ENCODE measurements at places on chromosomes 1 and 21.

- peaks cover 5% of the 10 kb centered on the region for H3K4me1 ChIP-seq
- no peak overlapping the region for H3K27ac ChIP-seq
- no peak overlapping the region for H3K4me3 ChIP-seq
- no peaks in the 10 kb centered on the region for H3K36me3 ChIP-seq
These were observed 8.3 kb upstream of the PLEKHO1 start for GRCh38 chr1:150141452-150141851.

DNA sequence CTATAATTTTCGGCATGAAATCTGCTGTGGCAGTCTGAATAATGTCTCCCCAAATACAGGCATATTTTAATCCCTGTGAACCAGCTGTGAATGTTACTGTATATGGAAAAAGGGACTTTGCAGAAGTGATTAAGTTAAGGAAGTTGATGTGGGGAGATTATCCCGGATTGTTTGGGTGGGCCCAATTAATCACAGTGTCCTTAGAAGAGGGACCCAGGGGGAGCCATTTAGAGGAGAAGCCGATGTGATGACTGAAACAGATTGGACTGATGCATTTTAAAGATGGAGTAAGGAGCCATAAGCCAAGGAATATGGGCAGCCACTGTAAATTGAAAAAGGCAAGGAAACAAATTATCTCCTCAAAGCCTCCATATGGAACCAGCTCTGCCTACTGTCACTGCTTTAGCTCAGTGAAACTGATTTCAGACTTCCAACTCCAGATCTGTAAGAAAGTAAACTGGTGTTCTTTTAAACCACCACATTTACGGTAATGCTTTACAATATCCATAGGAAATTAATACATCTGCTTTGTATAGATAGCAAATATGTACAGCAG, 61.1 kb upstream of the GPR88 start:
- H3K4me3 ChIP-seq, result no peak overlapping the region
- no peaks in the 10 kb centered on the region for H3K27me3 ChIP-seq
- H3K36me3 ChIP-seq, result peaks cover 13% of the 10 kb centered on the region

- peak overlapping the region; percentile 83 for H3K4me3 ChIP-seq
- peaks cover under 1% of the 10 kb centered on the region for H3K36me3 ChIP-seq
- no peaks in the 10 kb centered on the region for H3K27me3 ChIP-seq
- no peak for DNase-seq
These were observed 3.1 kb downstream of the ACAP3 start for GRCh38 chr1:1304331-1305299.

DNA sequence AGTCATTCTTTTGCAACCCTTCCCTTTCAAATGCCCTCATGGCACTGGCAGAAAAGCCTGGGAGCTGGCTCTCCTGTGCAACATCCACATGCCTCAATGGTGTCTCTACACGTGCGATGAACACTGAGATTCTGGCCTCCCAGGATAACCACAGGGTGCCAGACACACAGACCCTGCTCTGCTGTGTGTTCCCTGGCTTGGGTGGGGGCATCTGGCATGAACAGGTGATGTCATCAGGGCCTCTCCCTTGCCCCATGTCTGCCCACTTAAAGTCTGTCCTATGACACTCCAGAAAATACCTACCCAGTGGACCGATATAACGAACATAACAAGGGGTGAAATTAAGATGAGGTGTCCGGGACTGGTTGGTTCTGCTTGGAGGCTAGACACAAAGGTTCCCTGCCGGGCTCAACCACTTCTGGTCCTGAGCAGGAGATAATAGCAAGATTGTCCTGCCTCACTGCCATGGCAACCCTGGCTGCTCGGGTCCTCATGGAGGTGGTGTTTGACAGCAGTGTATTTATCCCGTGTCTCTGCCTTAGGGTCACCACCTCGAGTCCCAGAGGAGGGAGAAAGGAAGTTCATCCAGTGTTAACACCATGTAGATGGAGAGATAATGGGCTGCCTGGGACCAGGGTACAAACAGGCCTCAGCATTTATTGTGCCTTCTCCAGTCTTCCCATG, 19.3 kb downstream of the INSRR start:
- no peak overlapping the region for H3K4me3 ChIP-seq
- H3K27me3 ChIP-seq, result peaks cover 47% of the 10 kb centered on the region
- no peaks in the 10 kb centered on the region for H3K36me3 ChIP-seq

GRCh38 chr1:158022554-158023312, 29.3 kb downstream of the KIRREL1 start:
- H3K27ac ChIP-seq, result no peak overlapping the region
- no peak for DNase-seq
- no peaks in the 10 kb centered on the region for H3K27me3 ChIP-seq

DNA sequence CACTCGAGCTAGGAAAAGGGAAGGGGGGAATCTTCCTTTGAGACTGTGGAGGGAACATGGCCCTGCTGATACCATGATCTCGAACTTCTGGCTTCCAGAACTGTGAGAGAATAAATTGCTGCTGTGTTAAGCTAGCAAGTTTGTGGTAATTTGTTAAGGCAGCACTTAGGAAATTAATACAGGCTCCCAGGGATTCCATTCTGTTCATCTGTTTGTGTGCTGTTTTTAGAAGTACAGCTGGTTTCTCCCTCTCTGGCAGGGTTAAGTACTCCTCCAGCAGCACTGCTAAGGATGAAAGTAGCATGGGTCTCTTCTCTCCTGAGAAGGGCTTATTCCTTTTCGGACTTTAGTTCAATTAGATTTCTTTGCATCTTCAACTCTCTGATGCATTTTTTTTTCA, 268.3 kb downstream of the HHIPL2 start:
- no peak overlapping the region for H3K27ac ChIP-seq
- DNase-seq, result no peak
- no peaks in the 10 kb centered on the region for H3K27me3 ChIP-seq

DNA sequence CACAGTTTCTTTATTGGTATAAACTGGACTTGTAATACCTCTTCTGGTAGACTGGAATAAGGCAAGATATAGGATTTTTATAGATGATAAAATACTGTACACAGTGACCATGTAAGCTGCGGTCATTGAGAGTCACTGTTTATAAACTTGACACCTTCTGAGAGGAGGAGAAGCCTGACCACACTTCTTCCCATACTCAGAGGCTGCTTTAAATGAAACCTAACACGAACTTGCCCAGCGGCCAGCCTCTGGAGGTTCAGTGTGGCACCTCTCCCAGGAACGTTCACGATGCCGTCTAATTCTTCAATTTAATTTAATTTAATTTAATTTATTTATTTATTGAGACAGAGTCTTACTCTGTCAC, 22.5 kb downstream of the MTARC1 start:
- H3K4me1 ChIP-seq, result no peaks in the 10 kb centered on the region
- H3K27ac ChIP-seq, result no peak overlapping the region
- no peak overlapping the region for H3K4me3 ChIP-seq

- no peaks in the 10 kb centered on the region for H3K27me3 ChIP-seq
- peak; percentile 25 for DNase-seq
- H3K4me3 ChIP-seq, result no peak overlapping the region
- H3K36me3 ChIP-seq, result no peaks in the 10 kb centered on the region
- no peak overlapping the region for H3K27ac ChIP-seq
These were observed 39.7 kb downstream of the NUP210L start for GRCh38 chr1:154115180-154115579.

DNA sequence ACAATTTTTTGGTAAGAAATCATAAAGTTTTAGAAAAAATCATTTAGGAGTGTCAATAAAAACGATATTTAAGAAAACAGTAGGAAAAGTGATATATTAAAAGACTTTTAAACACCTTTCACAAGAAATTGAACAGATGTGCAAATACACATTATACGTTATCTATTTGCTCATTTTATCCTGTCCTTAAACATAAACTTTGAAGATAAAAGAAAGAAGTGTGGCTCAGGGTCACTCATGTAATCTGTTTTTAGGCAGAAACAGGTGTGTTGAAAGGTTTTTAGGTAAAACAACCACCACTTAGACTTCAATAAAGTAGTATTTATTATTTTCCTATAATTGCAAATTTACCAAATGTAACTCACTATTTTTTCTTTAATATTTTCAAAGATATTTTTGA, 13.1 kb downstream of the AMY2B start:
- H3K36me3 ChIP-seq, result no peaks in the 10 kb centered on the region
- no peak overlapping the region for H3K4me3 ChIP-seq
- H3K27ac ChIP-seq, result no peak overlapping the region
- no peaks in the 10 kb centered on the region for H3K27me3 ChIP-seq
- DNase-seq, result no peak

DNA sequence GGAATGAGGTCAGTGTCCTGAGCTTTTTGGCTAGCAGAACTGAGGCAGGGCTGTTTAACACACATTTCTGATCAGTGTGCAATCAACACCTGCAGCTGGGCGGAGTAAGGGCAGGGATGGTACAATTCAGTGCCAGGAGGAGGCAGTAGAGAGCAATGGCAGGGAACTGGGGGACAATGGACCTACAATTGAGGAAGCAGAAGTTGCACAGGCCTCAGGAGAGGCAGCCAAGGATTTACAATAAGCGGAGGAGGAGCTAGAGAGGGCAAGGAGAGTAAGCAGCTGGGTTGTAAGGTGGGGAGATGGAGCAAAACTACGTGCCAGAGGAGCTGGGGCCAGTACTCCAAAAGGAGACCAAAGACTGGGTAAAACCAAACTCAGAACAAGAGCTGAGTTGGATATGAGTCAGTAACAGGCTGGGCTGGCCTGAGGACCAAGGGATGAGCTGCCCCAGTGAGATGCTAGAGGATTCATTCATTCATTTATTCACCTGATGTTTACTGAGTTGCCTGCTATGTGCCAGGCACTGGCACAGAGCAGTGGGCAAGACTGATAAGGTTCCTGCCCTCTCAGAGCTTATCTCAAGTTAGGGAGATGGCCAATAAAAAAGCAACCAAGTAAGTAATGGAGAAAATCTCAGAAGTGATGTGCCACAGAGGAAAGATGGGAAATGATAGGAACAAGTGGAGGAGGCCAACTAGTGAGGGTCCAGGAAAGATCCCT, 10.4 kb upstream of the GALE start:
- H3K27ac ChIP-seq, result no peak overlapping the region
- H3K27me3 ChIP-seq, result no peaks in the 10 kb centered on the region
- DNase-seq, result peak; percentile 89
- H3K4me3 ChIP-seq, result no peak overlapping the region

GRCh38 chr1:221782970-221783369, 41.1 kb upstream of the DUSP10 start:
- no peak overlapping the region for H3K4me3 ChIP-seq
- H3K36me3 ChIP-seq, result no peaks in the 10 kb centered on the region
- H3K4me1 ChIP-seq, result peaks cover 43% of the 10 kb centered on the region
- no peak overlapping the region for H3K27ac ChIP-seq

Measured in common myeloid progenitor, CD34-positive (primary cell).